AG04450 (cell line): ENCODE measurements at places on chromosomes 5 and 9. TPM values are rescaled to one million over a fixed set of nuclear protein-coding genes. Genes with fewer than 3 reads are reported as not detected.

PHYHD1 gene
- 9.3 and 11.6 TPM in 2 replicates for polyA plus RNA-seq

NR6A1 gene
- 0.10 and 0.12 TPM in 2 replicates for polyA plus RNA-seq

LTC4S gene
- 0.40 and 0.56 TPM in 2 replicates for polyA plus RNA-seq

SLC1A1 gene
- polyA plus RNA-seq = 0.45 and 0.55 TPM in 2 replicates

- DNase-seq = no peak
Observed at GRCh38 chr9:135655317-135655716, 7.8 kb upstream of the LCN9 start.

GRCh38 chr5:170420806-170421412 is 31.7 kb upstream of the KCNMB1 start:
- peak; percentile 36 for DNase-seq

DNA sequence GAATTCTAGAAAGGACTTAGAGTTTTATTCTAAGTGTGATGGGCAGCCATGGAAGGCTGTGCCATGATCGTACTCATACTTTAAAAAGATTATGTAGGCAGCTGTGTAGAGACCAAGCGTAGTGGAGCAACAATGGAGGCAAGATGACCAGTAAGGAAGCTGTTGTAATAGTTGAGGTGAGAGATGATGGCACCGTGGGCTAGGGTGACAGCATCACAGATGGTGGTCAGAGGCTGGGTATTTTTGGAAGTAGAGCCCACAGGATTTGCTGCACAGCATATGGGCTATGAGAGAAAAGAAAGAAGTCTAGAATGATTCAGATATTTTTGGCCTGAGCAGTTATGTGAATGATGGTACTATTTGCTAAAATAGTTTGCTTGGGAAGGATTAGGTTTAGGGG is 7.7 kb downstream of the ARHGAP26 start:
- no peak for DNase-seq

GRCh38 chr9:96327694-96328352 is 25.8 kb upstream of the HSD17B3 start:
- peak; percentile 33 for DNase-seq

DNA sequence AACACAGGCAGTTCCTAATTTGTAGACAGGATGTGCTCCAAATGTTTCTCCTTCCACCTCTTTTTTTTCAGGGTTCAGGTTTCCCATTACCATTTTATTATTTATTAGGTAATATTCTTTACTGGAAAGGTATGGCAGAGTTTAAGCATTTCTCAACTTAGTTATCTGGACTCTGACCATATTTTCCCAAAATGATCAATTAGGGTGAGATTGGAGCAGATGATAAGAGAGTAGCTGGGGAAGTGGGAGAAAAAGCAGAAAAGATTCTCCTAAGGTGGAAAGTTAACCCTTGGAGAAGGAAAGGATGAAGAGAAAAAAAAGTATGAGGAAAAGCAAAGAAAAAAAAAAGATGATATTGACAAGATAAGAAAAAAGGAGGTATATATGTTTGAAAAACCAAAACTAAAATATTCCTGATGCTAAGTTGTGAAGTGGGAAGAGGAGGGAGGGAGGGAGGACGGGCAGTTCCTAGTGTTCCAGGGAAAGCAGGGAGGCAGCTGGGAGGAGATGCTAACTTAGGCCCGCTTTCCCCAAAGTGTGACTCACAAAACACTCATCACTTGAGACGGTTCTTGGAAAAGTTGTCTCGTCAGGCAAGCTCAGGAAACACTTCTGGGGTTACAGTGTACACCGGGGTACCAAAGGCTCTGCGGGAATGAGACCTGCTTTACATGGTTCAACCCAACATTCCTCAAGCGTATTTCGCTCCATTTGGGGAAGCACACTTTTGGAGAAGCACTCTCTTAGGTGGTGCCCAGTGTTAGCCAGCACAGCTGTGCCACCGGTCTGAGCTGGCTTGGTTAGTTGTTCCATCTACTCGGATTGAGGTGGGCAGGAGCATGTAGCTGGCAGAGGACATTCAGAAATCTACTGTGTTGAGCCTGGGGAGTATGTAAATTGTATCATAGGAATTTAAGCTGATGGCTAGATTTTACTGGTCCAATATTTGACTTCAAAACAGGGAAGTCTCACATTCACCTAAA is 35.1 kb downstream of the B4GALT1 start:
- peak; percentile 38 for DNase-seq

- DNase-seq = no peak
Observed at GRCh38 chr5:110757118-110757729, 18.4 kb downstream of the SLC25A46 start.

GRCh38 chr5:10489810-10490426 is 48.2 kb downstream of the ROPN1L start:
- DNase-seq = no peak

DNA sequence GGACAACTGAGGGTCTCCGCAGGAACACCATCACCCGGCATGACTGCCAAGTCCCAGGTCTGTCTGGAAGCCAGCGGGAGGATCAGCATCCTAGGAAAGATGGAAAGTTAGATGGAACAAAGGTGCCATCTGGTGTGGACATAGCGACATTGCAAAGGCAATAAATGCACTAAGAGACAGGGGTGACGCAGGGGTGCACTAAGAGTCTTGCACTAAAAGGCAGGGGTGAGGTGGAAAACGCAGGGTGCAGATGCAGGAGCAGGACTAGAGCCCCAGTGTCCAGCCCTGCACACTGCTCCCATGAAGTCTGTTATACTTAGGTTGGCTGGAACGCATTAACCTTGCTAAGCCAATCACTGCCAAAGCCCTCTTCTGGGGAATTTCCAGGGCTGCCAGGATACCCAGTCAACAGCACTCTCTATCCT is 15.5 kb downstream of the ATOX1 start:
- DNase-seq = peak; percentile 41
